Daoy (cell line): ENCODE measurements at places on chromosomes 6 and 20. TPM values are rescaled to one million over a fixed set of nuclear protein-coding genes. Genes with fewer than 3 reads are reported as not detected.

GRCh38 chr20:49850463-49851230, 38.0 kb downstream of the SLC9A8 start:
- no peak for DNase-seq

DNA sequence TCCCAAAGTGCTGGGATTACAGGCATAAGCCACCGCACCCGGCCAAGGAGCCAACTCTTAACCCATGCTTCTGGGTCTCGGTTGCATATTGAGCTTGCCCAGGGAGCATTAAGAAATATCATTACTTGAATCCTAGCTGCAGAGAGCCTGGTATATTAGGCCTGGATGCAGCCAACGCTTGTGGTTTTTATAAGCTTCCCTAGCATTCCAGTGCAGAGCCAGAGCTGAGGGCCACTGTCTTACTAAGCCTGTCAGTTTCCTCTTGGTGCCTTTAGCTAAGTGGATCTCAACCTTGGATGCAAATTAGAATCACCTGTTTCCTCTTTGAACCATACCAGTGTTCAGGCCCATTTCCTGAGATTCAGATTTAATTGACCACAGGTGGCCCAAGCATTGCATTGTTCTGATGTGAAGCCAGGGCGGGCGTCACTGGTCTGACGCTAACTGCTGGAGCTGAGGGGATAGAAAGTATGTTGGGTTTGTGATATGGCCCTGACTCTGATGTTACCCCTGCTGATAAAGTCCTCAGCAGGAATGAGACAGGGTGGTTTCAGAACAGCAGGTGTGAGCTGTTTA, 76.3 kb downstream of the BTBD3 start:
- DNase-seq, result no peak

DNA sequence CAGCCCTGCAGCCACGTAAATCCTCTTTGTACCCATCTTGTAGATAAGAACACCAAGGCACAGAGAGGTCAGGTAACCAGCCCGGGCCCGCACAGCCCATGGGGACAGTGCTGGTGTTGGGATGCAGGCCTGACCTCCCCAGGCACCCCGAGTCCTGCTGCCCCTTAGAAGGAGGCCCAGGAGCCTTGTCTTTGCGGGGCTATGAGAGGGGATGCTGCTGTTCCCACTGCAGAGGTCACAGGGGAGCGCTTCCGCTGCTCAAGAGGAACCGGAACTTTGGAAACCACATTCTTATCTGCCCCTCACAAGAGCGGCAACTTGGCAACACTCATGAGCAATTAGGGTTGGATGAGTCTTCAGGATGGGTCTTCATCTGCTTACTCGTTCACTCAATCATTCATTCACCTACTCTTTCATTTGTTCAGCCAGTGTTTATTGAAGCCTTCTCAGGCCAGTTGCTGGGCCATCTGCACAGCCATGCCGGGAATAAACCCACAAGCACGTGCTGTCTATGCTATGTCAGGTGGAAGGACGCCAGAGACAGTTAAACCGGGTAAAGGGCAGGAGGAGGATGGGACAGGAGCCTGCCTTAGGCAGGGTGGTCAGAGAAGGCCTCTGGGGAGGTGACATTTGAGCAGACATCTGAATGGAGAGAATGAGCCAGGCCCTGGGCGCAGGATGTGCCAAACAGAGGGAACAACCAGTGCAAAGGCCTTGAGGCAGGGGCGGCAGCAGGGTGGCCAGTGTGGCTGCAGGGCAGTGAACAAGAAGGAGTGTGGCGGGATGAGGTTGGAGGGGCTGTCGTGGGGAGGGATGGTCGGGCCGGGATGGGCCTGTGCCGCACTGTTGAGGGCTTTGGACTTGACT, 60.8 kb downstream of the RBM38 start:
- DNase-seq, result peak; percentile 41

- DNase-seq, result peak; percentile 65
These were observed 1274.9 kb upstream of the GJE1 start for GRCh38 chr6:140857739-140858380.

GRCh38 chr6:149043476-149044130, 273.9 kb upstream of the TAB2 start:
- peak; percentile 58 for DNase-seq

The MDFI gene
- 45.7 and 53.7 TPM in 2 replicates for total RNA-seq

DNA sequence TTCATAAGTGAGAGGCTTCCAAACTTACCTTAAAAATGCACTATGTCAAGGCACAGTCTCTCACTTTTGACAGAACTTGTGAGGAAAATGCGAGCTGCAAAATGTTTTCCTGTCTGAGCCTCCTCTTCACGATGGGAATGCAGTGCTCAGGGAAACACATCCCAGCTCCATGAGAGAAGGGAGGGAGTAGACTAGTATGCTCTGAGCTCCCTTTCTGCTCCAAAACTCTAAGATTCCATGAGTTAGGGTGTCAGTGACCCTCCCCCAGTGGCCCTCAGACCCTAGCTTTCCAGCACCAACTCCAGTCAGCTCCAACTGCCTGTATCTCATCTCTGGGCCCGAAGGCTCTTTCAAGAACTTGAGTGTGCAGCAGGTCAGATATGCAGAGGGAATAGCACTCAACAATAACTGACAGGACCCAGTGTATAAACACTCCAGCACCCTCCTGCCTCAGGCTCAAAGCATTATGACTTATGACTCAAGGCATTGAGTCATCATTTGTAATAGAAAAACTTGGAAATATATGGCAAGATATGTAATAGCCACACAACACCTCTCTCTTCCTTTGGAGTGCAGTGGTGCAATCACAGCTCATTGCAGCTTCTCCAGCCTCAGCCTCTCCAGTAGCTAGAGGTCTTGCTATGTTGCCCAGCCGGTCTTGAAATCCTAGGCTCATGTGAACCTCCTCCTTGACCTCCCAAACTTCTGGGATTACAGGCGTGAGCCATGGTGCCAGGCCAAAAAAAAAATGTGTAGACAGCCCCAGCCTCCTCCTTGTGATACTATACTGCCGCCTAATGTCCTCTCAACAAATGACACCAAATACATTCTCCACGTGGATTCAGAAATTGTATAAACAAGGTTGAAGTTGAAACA, 16.7 kb upstream of the ENTPD6 start:
- DNase-seq, result peak; percentile 85

GRCh38 chr6:2469428-2469827, 224.0 kb upstream of the GMDS start:
- DNase-seq, result no peak

The CTSZ gene
- total RNA-seq, result 82.4 and 127 TPM in 2 replicates

The DNAAF9 gene
- 2.5 and 3.5 TPM in 2 replicates for total RNA-seq

- no peak for DNase-seq
These were observed 8.4 kb upstream of the ULBP2 start for GRCh38 chr6:149933461-149933860.

DNA sequence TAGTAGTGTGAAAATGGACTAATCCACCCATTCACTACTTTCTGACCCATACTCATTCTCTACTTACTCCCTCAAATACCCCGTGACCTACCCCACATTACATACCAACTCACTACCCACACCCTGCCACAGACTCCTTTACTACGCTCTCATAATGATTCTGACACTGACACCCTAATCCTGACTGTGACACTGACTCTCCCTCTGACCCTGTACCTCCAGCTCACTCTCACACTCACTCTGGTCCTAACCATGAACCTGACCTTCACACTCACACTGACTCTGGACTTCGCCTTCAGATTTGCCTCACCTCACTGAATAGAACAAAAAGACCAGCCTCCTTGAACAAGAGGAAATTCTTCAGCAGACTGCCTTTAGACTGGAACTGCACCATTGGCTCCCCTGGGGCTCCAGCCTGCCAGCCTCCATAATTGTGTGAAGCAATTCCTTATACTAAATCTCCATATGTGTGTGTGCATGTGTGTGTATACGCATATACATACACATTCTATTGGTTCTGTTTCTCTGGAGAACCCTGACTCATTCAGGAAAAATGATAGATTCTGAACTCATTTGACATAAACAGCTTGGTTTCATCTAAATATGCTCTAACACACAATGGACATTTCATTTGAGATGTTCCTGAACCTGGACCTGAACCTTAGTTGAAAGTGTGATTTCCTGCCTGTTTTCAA, 10.5 kb upstream of the ZNF343 start:
- DNase-seq, result no peak

- no peak for DNase-seq
These were observed 466.2 kb downstream of the CDH26 start for GRCh38 chr20:60424267-60424902.

GRCh38 chr6:31521835-31522234, 6.9 kb upstream of the MCCD1 start:
- DNase-seq, result no peak

The TREM1 gene
- total RNA-seq, result not detected in 2 replicates

The RHAG gene
- total RNA-seq, result not detected in 2 replicates

DNA sequence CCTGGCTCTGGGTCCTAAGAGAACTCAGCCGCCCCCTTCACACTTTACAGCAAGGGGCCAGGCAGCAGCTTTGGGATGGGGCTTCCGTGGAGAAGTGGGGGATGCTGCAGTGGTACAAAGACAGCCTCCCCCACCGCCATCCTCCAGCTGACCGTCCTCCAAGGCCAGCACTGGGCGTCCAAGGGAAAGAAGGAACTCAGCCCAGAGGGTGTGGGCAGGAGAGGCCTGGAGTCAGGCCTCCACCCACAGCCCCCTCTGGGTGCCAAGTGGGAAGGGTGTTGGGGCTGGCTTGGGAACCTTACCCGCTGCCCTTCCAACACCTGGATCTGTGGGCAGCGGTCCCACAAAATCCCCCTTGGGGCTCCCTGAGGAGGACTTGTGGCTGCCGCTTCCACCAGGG, 13.1 kb downstream of the STMN3 start:
- DNase-seq, result no peak

- DNase-seq, result no peak
These were observed 175.7 kb downstream of the VEGFA start for GRCh38 chr6:43945768-43946080.

DNA sequence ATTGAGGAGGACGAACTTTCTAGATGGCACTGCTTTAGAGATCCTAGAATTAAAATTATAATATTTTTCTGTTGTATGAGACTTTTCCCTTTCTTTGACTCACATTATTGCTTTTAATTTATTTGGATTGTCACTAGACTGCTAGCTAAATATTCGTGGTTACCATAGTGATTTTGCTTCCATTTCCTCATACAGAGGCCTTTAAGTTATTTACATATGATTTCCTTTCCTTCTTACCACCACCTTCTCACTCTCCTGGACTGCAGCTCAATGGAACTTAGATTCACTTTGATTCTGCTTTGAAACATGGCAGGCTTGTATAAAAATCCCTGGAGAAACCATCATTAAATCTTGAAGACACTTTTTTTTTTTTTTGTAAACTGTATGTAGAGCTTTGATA, 222.9 kb downstream of the LAMA2 start:
- DNase-seq, result no peak

The LTA gene
- total RNA-seq, result 0.11 TPM in 1 of 2 replicates, not detected in the other

GRCh38 chr6:98657764-98658163, 176.6 kb upstream of the POU3F2 start:
- DNase-seq, result peak; percentile 49

DNA sequence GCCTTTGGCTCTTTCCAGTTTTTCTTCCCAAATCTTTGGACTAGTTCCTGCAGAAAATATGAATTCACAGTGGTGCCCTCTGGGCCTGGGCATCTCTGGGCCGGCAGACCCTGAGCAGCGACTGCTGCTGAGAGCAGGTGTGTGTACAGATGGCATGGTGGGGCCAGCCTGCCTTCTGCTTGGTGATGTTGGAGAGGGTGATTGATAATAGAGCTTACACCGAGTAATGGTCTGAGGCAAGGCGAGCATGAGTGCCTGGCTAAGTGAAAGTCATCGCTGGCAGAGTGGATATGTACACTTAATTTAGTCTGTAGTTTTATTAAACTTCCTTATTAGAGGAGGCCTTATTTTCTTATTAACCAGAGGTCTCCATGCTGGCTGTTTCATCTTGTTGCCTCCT, 156.9 kb downstream of the CDKAL1 start:
- DNase-seq, result no peak

DNA sequence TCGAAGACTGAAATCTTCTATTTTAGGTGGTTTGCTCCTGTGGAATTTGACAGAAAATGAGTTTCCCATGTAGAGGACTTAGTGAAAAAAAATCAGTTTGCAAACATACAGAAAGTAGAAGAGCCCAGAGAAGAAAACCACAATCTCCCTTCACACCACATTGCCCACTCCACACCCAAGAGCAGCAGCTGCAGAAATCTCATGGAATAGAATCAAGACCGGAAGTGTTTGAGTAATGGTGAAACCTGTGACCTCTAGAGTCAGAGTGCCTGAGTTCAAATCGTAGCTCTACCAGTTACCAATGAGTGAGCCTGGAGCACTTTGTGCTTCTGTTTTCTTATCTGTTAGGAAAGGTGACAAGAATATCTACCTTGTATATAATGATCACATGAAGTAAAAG, 4.6 kb downstream of the SIRPG start:
- no peak for DNase-seq

DNA sequence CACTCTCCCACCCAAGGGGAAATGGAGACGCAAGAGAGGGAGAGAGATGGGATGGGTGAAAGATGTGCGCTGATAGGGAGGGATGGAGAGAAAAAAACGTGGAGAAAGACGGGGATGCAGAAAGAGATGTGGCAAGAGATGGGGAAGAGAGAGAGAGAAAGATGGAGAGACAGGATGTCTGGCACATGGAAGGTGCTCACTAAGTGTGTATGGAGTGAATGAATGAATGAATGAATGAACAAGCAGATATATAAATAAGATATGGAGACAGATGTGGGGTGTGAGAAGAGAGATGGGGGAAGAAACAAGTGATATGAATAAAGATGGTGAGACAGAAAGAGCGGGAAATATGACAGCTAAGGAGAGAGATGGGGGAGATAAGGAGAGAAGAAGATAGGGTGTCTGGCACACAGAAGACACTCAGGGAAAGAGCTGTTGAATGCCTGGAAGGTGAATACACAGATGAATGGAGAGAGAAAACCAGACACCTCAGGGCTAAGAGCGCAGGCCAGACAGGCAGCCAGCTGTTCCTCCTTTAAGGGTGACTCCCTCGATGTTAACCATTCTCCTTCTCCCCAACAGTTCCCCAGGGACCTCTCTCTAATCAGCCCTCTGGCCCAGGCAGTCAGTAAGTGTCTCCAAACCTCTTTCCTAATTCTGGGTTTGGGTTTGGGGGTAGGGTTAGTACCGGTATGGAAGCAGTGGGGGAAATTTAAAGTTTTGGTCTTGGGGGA, 754 bp downstream of the TNF start:
- no peak for DNase-seq

DNA sequence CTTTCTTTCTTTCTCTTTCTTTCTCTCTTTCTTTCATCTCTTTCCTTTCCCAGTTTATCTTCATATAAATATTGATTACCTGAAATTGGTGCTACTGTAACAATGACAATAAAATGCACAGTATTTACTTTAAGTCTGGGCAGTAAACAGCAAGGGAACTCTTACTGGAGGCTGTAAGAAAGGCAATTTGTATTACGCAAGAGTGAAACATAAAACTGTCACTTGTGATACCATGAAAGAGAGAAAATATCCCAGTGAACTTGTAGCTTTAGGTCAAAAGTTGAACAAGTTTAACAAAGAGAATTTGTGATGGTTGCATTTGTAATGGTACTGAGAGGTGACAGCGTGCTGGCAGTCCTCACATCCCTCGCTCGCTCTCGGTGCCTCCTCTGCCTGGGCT, 80.0 kb downstream of the EYS start:
- DNase-seq, result no peak

GRCh38 chr6:142266060-142266459, 35.7 kb upstream of the ADGRG6 start:
- no peak for DNase-seq

- peak; percentile 53 for DNase-seq
These were observed 15.7 kb downstream of the ATP9A start for GRCh38 chr20:51752343-51752951.

- peak; percentile 79 for DNase-seq
These were observed 82.0 kb downstream of the JPH2 start for GRCh38 chr20:44104798-44105517.

The KIF16B gene
- total RNA-seq, result 3.2 and 6.1 TPM in 2 replicates

The DEFB118 gene
- not detected in 2 replicates for total RNA-seq

GRCh38 chr6:137813308-137813970, 53.6 kb upstream of the TNFAIP3 start:
- DNase-seq, result no peak

The THBS2 gene
- total RNA-seq, result 12.5 and 16.1 TPM in 2 replicates
